Stimulated activated CD4-positive, alpha-beta T cell treated with anti-CD3 and anti-CD28 coated beads, Interleukin-15, amount 100 ng/mL, for 1 hour (primary cell): ENCODE measurements at places on chromosomes 4 and X.

- no peak for DNase-seq
Observed at GRCh38 chr4:135552131-135552530, 1350.5 kb upstream of the PABPC4L start.

- DNase-seq = no peak
Observed at GRCh38 chrX:23435575-23435974, 100.9 kb downstream of the PTCHD1 start.

DNA sequence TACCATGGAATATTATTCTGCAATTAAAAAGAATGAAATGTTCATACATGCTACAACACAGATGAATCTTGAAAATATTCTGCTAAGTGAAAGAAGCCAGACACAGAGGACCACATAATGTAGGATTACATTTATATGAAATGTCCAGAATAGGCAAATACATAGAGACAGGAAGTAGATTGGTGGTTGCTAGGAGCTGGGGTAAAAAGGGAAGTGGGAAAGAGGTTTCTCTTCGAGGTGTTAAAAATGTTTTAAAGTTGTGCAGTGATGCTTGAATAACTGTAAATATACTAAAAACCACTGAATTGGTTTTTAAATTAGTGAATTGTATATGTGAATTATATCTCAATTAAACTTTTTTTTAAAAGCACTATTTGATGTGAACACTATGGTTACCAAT is 3.6 kb upstream of the NXT2 start:
- DNase-seq = no peak

GRCh38 chr4:87589531-87589930 is 18.8 kb upstream of the DSPP start:
- no peak for DNase-seq

- DNase-seq = no peak
Observed at GRCh38 chr4:48212165-48212564, 57.5 kb downstream of the TEC start.

DNA sequence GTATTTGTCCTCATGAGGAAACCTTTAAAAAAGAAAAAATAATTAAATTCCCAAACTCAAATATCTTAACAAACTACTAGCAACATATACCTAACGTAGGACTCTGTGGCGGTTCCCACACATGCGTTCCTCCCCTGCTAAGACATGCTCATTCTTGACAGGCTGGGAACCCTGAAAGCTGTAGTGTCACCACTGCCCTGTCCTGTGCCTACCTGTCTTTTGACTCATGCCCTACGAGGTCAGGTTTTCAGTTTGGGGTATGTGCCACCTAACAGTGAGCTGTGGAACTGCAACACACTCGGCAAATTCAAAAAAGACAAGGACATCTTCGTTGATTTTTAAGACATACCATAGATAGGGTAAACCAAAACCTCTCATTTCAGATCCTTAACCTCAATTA is 17.8 kb downstream of the IDS start:
- DNase-seq = no peak

GRCh38 chr4:112245383-112245782 is 13.8 kb downstream of the AP1AR start:
- no peak for DNase-seq

- no peak for DNase-seq
Observed at GRCh38 chrX:95640226-95640625, 1044.4 kb upstream of the DIAPH2 start.

GRCh38 chr4:13476152-13476551 is 8.0 kb downstream of the RAB28 start:
- no peak for DNase-seq

- DNase-seq = no peak
Observed at GRCh38 chr4:68272380-68272779, 26.9 kb upstream of the TMPRSS11B start.

DNA sequence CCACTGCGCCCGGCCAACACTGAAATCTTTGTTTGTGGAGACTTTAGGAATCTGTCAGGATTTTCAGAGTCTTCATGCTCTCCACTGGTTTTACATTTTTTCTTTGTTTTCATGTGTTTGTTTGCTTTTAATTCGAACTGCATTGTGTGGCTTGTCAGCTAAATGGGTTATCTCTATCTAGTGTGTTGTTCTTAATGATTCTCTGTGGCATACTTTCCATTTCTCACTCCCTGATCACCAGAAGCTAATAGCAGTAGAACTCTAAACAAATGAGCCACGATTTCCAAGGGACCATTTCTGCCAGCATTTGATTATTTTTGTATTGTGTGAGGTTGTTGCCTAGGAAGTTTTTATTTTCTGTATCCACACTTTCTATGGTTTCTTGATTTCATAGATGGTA is 352.4 kb downstream of the CAMK2D start:
- no peak for DNase-seq

- no peak for DNase-seq
Observed at GRCh38 chrX:16462912-16463311, 187.0 kb upstream of the S100G start.

DNA sequence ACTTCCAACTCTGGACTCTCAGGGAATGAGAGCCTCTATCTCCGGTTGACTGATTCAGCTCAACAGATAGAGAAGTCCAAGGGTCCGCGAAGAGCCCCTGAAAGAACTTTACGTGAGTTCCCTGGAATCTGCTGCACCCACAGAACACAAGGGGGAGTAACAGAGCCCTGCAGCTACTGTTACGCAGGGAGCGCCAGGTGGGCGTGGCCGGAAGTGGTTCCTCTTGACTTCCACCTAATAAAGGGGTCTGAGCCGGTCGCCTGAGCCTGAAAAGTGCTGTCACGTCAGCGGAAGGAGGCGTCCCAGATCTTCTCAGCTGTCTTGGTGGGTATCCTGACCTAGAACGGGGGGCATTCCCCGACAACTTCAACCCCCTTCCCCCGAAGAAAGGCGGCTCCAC is at the start of gene MAGEB6:
Gene MAGEB6, plus strand, starts transcription at position 237 of the 400 bp plus-strand sequence. CDS start 1,407 bp downstream, outside the sequence.
- no peak for DNase-seq

DNA sequence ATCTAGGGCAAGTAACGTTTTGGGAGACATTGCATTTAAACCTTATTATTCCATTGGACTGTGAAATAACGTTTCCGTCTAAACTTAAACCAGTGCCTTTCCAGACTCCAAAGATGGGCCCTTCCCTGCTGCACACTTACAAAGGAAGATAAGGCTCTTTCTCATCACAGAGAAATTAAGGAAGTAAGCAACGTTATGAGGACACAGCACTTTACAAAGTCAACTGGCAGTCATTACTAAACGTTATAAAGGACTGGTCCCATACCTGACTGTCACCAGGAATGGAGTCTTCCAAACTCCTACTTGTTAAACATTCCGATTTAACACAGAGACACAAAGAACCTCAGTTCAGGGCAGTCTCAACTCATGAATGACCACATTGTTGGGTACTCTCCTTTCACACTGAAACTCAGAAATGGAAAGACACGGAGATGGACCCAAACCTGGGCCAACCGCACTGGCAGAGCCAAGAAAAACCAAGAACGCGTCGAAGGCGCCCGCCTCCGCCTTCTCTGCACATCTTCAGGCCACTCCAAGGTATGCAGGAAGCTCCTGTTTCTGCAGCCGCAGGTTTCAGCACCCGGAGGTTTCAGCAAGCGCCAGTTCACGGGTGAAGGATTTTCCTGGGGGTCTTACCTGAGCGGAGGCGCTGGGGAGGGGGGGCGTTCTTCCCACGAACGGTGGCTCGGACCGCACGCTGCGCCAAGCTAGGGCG is 670 bp downstream of the PAPSS1 start:
- DNase-seq = no peak

DNA sequence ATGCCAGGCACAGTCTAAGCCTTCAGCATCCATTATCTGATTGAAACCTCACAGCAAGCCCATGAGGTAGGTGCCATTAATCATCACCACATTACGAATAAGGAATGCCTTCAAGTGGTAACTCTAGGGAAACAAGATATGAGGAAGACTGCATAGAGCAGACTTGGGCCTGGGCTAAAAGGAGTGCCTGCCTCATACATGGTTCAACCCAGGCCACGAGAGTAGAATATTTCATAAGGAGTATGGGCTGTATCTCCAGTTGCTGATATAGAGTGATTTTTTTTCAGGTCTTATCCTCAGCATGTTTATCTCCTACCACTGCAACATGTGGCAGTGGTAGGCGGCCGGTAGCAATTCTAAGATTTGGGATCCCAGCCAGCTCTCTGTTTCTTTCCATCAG is 51.7 kb downstream of the ATP11C start:
- DNase-seq = no peak

- no peak for DNase-seq
Observed at GRCh38 chr4:116055857-116056827, 942.7 kb upstream of the NDST4 start.

DNA sequence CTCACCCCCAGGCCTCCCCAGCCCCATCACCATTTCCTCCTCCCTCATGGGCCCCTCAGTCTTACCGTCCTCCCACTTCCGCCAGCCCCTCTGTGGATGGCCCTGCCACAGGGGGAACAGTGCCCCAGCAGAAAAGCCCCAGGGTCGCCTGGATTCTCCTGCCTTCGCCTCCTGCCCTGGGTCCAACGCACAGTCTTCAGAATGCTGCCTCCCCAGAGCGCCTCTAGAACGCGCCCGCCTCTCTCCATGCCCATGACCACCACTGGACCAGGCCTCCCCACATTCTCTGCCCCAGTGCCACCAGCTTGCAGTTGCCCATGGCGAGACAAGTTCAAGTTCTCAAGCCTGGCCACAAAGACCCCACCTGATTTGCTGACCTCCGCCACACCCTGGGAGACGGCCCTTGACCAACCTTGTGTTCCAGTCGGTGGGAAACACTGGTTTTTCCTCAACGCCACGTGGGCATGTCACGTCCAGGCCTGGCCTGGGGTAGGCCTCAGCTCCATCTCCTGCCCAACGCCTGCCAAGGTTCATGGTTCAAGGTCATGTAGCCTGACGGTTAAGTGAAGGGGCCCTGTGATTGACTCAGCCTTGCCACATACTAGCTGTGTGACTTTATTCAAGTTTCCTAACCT is 634 bp upstream of the PLXNB3 start:
- DNase-seq = no peak

DNA sequence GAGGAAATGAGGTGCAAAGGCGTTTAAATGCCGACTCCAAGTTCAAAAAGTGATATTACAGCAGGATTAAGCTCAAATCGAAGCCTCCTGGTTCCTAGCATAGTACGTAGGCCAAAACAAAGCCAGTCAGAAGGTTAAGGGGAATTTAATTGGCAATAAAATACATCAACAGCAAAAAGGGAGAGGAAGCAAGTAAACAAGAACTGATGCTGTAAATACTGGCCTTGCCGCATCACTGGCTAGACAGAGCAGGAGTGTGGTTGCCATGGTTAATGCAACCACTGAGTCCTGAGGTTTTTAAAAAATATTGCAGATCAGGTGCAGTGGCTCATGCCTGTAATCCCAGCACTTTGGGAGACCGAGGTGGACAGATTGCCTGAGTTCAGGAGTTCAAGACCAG is 63.2 kb upstream of the FBXW7 start:
- DNase-seq = no peak

GRCh38 chr4:5213087-5213595 is 161.9 kb downstream of the STK32B start:
- DNase-seq = no peak

DNA sequence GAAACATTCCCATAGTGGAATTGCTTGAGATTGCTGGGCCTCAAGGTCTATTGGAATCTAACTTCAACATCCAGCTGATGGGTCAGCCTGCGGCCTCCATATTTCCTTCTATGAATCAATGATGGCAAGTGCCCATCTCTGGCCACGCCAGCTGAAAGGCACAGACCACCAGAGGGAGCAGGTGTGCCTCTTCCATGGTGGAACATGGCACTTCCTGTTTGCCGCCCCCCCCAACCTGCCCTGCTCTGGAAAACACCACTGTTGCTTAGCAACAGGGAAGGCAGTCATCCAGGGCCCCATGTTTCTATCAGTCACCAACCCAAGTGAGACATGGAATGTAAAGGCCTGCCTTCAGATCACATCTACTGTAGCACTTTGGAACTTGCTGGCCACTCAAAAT is 11.6 kb downstream of the PAGE4 start:
- peak; percentile 27 for DNase-seq

DNA sequence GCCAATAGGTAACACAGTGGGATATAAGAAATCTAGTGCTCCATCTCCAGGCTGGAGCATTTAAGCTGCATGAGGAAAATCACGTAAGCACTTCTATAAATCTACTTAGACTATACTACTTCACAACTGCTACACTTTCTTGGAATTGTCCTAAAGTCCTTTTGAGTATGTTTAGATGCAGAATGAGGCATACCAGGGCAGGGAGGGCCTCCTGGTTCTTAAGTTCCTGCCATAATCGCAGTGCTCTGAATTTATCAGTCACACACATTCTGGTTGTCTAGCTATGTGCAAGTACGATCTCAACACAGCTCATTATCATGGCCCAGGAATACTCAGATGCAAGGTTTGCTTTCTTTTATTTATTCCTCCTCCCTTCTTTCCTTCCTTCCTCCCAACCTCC is 130.3 kb downstream of the GUCY2F start:
- DNase-seq = no peak
